SJSA1 (cell line): ENCODE measurements at places on chromosomes 5 and 9. TPM values are rescaled to one million over a fixed set of nuclear protein-coding genes. Genes with fewer than 3 reads are reported as not detected.

GRCh38 chr5:82772281-82772680, 304.9 kb downstream of the TMEM167A start:
- H3K27ac ChIP-seq = no peak overlapping the region
- no peaks in the 10 kb centered on the region for H3K4me1 ChIP-seq
- no peaks in the 10 kb centered on the region for H3K27me3 ChIP-seq
- H3K36me3 ChIP-seq = no peaks in the 10 kb centered on the region
- H3K4me3 ChIP-seq = no peak overlapping the region

GRCh38 chr5:34667705-34668104, 11.6 kb downstream of the RAI14 start:
- H3K4me1 ChIP-seq = no peaks in the 10 kb centered on the region
- no peak overlapping the region for H3K4me3 ChIP-seq
- H3K27me3 ChIP-seq = no peaks in the 10 kb centered on the region

GRCh38 chr5:175617447-175617846, 40.4 kb upstream of the HRH2 start:
- no peak for DNase-seq
- H3K27ac ChIP-seq = no peak overlapping the region
- H3K36me3 ChIP-seq = no peaks in the 10 kb centered on the region
- no peaks in the 10 kb centered on the region for H3K4me1 ChIP-seq
- no peak overlapping the region for H3K4me3 ChIP-seq

DNA sequence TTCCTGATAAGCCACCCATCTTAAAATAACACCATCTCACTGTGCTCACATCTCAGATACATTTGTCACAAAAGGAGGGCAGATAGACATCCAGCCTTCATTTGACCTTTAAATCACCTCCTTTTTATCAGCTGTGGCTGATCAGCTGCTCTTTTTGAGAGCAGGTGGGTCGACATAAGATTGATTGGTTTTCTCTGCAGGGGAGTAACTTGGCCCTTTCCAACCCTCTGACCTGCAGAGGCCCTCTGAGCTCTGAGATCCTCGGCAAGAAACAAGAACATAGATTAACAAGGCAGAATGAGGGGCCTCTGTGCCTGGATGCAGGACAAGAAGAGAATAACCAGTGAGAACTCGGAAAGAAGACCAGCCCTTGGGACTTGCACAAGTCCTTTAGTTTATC, 33.5 kb upstream of the GLRA1 start:
- no peaks in the 10 kb centered on the region for H3K4me1 ChIP-seq
- H3K4me3 ChIP-seq = no peak overlapping the region
- no peak overlapping the region for H3K27ac ChIP-seq
- H3K27me3 ChIP-seq = peaks cover 17% of the 10 kb centered on the region

DNA sequence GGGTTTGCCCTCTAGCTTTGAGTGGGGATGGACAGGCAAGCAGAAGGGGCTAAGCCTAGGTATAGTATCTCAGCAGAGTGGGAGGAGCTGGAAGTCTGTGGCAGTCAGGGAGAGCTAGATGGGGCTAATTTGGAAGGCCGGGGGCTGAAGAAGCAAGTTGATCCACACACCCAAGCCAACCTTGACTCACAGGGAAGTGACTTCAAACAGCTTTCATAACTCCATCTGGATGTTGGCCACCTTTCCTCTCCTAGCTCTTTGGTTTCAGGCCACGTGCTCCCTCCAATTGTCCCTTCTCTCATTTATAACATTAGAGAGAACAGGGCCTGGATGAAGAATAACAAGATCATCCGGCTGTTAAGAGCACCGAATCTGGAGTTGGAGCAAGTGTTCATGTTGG, 36.8 kb downstream of the EGR1 start:
- no peak overlapping the region for H3K4me3 ChIP-seq
- 0 out of 2 replicates have a peak, but pooled peaks cover 3% of the 10 kb centered on the region for H3K4me1 ChIP-seq
- peaks cover 14% of the 10 kb centered on the region for H3K36me3 ChIP-seq
- no peak overlapping the region for H3K27ac ChIP-seq
- DNase-seq = no peak
- H3K27me3 ChIP-seq = no peaks in the 10 kb centered on the region

- no peaks in the 10 kb centered on the region for H3K36me3 ChIP-seq
- no peaks in the 10 kb centered on the region for H3K27me3 ChIP-seq
- H3K27ac ChIP-seq = no peak overlapping the region
- no peak overlapping the region for H3K4me3 ChIP-seq
- no peaks in the 10 kb centered on the region for H3K4me1 ChIP-seq
Observed at GRCh38 chr5:160846642-160847041, 5.4 kb downstream of the ATP10B start.

Gene TMEM252
- total RNA-seq = not detected in 2 replicates

Gene PLAC8L1
- not detected in 2 replicates for total RNA-seq

Gene ZDHHC11
- total RNA-seq = 0.05 TPM in 1 of 2 replicates, not detected in the other
